Muscle of arm (tissue), 14 donors: ENCODE measurements at places on chromosomes 1 and 21. TPM values are rescaled to one million over a fixed set of nuclear protein-coding genes. Genes with fewer than 3 reads are reported as not detected.

DNA sequence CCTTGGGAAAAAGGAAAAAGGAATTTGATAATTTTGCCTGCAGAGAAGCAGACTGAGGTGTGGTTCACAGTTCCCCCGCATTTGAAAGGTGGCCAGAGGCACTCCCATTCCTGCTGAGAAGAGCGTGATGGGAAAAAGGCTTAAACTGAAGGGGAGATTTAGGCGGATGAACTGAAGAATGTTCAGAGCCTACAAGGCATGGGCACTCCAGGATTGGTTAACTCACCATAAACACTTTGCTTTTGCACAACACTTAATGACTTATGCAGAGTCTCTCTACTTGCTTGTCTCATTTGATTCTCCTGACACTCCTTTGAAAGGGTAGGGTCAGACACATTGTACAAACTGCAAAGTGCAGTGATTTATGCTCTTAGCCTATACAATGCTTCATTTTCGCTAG, 119.6 kb upstream of the RUNX1 start:
- no peak for DNase-seq

GRCh38 chr1:92094090-92094489, 13.9 kb downstream of the BTBD8 start:
- no peak for DNase-seq

DNA sequence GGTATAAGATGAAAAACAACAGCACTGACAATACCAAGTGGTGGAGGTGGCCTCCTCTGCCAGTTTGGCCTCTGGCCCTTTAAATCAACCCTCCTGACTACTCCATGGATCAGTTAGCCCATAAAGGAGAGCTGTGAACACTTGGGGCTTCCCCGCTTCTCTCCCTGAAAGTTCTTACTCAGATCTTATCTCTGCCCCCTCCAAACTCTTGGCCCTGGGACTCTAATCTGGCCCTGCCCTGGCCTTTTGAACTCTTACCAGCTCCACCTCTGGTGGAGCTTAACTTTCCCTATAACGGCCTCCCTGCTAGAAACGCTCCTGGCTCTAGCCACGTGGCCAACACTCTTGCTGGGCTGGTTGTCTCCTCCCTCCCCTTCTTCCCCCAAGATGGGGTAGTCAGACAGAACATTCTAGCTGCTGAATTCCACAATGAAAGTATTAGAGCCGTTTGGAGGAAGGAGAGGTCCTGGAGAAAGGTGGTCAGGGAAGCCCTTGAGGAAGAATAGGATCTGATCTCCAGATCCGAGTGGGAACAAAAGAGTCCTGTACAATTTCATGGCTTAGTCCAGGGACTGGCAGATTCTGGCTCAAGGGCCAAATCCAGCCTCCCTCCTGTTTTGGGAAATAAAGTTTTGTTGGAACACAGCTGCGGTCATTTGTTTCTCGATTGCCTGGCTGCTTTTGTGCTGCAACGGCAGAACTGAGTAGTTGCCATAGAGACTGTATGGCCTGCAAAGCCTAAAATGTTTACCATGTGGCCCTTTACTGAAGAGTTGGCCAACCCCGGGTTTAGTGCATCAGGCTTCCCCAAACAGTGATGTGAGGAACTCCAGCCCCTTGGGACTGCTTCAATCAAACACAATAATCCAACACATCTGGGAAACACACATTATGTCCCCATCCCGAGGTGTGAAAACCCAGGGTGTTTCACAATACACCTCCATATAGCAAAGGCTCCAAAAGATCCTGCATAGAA, 9.5 kb upstream of the PIGR start:
- peak; percentile 25 for DNase-seq

GRCh38 chr21:32483293-32483595, 70.7 kb downstream of the EVA1C start:
- DNase-seq = no peak

GRCh38 chr1:31689379-31689778, 14.4 kb downstream of the COL16A1 start:
- no peak for DNase-seq

GRCh38 chr1:185104083-185104482, 52.7 kb downstream of the TRMT1L start:
- DNase-seq = no peak

Gene CYP4A22
- not detected for polyA plus RNA-seq

GRCh38 chr1:235470741-235471439, 33.4 kb downstream of the B3GALNT2 start:
- DNase-seq = no peak

GRCh38 chr1:2590233-2591141, 3.9 kb downstream of the PRXL2B start:
- DNase-seq = no peak

DNA sequence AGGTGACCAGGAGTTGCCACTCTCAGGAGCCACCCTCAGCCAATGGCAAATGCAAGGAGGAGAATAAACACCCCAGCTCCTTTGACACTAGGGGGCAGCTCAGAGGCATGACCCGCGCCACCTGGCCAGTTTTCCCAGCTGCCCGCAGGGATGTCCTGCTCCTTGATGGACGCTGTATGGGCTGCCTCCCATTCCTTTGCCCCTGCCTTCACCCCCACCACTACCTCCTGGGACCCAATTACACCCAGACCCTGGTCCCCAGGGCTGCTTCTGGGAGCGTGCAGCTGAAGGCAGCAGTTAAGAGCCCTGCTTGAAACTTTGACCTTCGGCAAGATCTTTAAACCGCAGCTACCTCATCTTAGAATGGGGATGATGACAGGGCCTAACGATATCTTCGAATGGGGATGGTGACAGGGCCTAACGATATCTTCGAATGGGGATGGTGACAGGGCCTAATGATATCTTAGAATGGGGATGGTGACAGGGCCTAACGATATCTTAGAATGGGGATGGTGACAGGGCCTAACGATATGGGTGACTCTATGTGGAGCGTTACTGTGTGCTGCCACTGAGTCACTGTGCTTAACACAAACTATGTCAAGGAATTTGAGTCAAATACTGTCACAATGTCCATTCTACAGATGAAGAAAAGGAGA, 163.0 kb upstream of the KAZN start:
- DNase-seq = no peak

Gene CCDC181
- polyA plus RNA-seq = 0.93 TPM

DNA sequence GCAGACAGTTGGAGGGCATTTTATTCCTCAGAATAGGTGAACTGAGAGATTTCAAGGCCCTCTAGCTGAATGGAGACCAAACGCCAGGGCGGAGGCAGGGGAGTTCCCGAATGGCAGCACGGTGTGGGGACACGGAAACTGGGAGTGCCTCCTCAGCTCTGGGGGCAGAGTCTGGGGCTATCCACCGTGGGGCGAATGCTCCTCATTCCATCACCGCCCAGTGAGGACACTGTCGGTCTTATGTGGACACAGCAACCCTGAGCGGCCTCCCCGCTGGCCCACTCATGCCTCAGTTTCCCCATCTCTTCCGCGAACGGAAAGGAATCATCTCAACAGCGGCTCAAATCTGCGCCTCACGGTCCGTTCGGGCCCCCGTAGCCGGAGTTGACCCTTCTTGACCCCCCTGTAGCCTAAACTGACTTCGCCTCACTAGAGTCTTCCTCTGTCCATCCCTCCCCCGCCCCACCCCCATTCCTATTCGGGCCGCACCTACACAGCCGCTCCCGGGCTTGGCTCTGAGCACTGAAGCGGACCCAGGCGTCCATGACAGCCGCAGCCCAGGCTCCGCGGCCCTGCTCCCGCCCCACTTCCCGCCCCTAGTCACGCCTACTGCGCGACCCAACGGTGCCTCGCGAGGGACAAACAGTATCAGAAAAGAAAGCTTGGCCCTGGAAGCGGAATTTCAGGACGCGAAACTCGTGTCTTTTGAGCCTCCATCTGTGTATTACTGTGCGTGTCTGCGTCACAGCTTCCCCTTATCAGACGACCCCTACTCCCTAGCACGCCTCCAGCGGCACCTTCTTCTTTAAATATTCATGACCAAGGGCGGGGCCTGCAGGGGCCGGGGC, at the start of gene PEX11B:
PEX11B (minus strand) TSS at position 574 of the 848 bp plus-strand sequence; CDS start at position 545, 29 bp downstream.
- DNase-seq = peak; percentile 91

Gene FBLIM1
- polyA plus RNA-seq = 23.4 TPM

GRCh38 chr1:31416101-31416736, 3.2 kb downstream of the SERINC2 start:
- DNase-seq = no peak

DNA sequence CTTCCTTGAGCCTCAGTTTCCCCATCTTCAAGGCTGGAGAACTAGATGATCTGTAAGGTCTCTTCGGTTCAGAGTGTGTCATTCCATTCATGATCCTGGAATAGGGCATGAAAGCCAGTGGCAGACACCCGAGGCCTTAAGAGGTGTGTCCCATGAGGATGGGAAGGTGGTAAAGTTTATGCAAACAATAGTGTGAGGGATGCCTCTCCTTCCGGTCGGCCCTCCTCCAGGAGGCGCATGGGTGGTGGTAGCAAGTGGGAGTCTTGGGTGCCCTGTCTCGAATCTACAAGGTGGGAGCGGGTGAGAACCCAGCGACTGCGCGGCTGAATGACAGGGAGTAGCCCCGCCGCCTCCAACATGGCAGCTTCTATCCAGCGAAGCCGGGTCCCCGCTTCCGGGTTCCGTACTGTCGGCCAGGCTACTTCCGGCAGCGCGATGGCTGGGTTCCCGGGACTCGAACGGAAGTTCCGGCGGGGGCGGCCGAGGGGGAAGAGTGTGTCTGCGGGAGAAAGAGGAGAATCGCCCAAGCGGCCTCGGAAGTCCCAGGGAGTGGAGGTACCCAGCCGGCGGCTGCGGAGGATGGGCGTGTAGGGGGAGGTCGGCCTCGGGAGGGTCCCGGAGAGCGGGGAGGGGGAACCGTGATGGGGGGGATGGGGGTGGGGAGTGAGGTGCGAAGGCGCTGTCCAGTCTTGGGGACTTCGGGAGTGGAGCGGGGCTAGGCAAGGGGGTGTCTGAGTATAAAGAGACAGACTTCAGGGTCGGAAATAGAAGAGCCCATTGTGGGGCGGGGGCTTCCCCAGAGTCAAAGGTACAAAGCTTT, at the start of gene LYPLA2:
LYPLA2 (plus strand) TSS at position 450 of the 820 bp plus-strand sequence. CDS start 1,538 bp downstream, outside the sequence.
- peak; percentile 95 for DNase-seq

Gene OLFML2B
- 78.7 TPM for polyA plus RNA-seq

GRCh38 chr1:201930137-201930536, 16.2 kb downstream of the LMOD1 start:
- DNase-seq = no peak

GRCh38 chr1:232690285-232690935, 60.5 kb upstream of the SIPA1L2 start:
- no peak for DNase-seq

Gene TSPEAR
- polyA plus RNA-seq = 9.3 TPM

DNA sequence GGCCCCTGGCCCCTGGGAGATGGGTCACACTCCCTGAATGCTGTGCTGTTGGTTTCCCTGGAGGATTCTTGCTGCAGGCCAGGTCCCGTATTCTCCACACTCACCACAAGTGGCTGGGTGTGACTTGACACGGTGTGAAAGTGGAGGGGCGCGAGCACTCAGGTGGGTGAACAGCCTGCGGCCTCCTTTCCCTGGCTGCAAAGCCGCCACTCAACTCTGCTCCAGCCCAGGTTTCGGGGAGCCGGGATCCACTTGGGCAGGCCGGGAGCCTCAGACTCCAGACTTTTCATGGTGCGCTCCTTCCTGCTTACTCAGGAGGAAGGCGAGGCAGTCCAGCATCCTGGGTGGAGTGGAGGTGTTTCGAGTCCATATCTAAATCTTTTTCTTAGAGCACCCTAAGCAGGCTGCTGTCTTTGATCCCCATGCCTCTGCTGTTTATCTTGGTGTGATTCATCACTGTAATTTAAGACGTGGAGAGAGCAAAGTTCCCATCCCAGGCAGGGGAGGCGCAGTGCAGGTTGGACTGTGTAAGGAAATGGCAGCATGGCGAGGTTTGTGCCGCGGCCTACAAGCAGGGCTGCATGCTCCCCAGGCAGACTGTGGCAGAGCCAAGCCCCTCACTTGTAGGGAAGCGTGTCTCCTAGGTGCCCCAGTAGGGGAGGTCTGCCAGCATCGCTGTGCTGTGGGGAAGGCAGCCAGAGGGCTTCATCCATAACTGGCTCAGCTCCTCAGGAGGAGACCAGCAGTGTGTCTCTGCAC, 29.6 kb downstream of the VANGL1 start:
- no peak for DNase-seq

- DNase-seq = no peak
Measured at GRCh38 chr21:25170681-25171080, 436.6 kb downstream of the MRPL39 start.

DNA sequence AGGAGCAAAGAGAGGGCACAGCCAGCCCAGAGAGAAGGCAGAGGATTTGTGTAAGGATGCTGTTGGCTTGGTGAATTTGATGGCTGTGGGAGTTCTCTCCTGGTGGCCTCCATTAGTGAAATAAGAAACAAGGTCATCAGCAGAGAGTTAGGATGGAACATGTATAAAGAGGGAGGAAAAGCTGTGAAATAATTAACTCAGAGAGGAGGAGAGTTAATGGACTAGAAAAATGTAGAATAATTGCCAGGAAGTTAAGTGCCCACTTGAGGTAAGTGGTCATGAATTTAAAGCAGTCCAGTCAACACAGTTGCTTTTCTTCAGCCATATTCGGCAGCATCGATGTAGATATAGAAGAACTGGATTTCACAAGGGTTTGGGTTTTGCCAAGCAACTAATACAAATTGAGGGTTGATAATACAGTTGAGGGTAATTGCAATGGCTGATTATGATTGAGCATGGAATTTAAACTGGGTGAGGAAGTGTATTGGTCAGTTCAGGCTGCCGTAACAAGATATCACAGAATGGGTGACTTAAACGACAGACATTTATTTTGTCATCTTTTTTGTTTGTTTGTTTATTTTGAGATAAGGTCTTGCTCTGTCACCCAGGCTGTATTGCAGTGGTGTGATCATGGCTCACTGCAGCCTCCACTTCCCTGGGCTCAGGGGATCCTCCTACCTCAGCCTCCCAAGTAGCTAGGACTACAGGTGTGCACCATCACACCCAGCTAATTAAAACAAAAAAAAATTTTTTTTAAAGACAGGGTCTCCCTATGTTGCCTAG, 31.7 kb upstream of the KLF17 start:
- DNase-seq = no peak

DNA sequence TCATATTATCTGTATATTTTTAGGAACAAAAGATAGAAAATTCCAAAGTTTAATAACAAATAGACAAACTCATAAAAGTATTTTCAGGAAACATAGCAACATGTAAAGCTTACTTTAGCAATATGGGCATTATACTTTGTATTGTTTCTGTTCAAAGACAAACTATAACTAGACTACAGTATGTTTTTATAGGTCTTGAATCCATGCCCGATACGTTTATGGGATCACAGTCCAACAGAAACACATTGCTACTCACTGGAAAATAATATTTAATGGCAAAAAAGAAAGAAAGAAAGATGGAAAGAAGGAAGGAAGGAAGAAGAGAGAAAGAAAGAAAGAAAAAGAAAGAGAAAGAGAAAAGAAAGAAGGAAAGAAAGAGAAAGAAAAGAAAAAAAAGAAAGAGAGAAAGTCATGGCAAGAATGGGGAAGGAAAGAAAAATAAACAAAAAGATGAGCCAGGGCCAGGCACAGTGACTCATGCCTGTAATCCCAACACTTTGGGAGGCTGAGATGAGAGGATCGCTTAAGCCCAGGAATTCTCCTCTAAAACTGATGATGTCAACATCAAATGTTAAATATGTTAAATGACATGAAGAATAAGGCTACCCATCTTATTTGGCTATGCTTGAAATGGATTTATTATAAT, 32.7 kb downstream of the TM2D1 start:
- no peak for DNase-seq

Gene GPR52
- not detected for polyA plus RNA-seq

Gene S100A2
- 4.6 TPM for polyA plus RNA-seq

- no peak for DNase-seq
Measured at GRCh38 chr21:44907966-44908895, 12.5 kb downstream of the ITGB2 start.
